ENCODE measurements at places on chromosomes 7 and 10.

DNA sequence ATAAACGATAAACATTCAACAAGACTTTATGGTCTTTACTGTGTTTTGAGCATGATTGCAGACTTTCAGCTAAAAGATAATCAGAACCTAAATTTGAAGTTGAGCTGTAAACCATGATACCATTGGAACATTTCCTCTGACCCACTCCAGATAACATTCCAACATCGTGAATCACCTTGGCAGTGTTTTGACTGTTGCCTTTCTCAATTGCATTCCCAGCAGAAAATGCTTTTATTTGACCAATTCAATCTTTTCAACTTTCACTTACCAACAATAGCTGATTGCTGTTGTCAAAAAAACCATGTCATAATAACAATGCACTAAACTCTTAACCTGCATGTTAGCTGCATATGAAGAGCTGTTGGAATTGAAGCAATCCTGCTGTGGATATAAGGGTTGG, 165.5 kb downstream of the MDFIC start:
- no peaks in the 10 kb centered on the region for H3K27me3 ChIP-seq
- H3K4me1 ChIP-seq: peaks cover 2% of the 10 kb centered on the region
- no peak for DNase-seq
- H3K27ac ChIP-seq: no peak overlapping the region
- no peaks in the 10 kb centered on the region for H3K36me3 ChIP-seq

DNA sequence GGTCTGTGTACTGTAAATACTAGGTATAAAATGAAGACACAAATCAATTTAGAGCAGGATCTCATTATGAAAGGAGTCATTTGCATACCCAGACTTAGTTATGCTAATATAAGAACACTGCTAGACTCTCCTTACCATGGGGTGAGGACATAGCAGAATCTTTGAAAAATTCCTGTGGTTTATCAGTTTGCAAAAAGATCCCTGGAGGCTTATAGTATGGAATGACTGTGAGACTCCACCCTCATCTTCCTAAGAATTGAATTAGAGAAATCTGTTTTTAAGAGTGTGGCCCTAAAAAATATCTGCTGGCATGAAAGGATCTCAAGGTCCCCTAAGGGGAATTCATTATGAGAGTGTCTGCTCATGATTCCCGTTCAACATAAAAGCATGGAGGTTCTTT, 63.2 kb downstream of the WNT2 start:
- no peak overlapping the region for H3K27ac ChIP-seq
- no peak for DNase-seq
- H3K27me3 ChIP-seq: peaks cover 5% of the 10 kb centered on the region
- no peaks in the 10 kb centered on the region for H3K36me3 ChIP-seq
- H3K4me3 ChIP-seq: no peak overlapping the region

DNA sequence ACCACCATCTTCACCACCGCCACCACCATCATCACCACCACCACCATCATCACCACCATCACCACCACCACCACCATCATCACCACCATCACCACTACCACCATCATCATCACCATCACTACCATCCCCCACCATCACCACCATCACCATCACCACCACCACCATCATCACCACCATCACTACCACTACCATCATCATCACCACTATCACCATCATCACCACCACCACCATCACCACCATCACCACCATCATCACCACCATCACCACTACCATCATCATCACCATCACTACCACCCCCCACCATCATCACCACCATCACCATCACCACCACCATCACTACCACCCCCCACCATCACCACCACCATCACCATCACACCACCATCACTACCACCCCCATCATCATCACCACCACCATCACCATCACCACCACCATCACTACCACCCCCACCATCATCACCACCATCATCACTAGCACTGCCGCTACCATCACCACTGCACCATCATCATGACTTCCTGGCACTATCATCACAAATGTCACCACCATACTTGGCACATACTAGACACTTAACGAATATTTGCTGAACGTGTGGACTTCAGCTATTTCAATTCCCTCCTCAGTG, 25.3 kb upstream of the FZD8 start:
- no peak overlapping the region for H3K27ac ChIP-seq
- no peak overlapping the region for H3K4me3 ChIP-seq
- peaks cover 2% of the 10 kb centered on the region for H3K36me3 ChIP-seq
- no peaks in the 10 kb centered on the region for H3K4me1 ChIP-seq

- DNase-seq: no peak
- H3K27ac ChIP-seq: no peak overlapping the region
- no peaks in the 10 kb centered on the region for H3K4me1 ChIP-seq
- no peak overlapping the region for H3K4me3 ChIP-seq
Measured at GRCh38 chr10:74623786-74624185, 202.6 kb upstream of the KAT6B start.

DNA sequence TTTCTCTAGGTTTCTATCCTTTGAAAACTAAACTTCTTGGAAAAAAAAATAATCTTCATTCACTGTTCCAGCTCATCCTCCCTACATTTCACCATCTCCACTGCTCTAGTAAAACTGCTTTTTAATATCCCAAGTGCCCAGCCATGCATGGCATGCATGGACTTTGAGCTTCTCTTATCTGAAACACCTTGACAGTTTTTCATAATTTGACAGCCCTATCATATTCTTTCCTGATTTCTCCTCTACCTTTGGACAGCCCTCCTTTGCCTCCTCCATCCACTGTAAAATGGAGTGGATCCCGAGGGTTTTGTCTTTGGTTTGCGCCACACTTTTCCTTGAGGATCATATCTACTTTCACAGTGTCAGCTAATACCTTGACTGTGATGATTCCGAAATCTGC, 212.8 kb downstream of the ANK3 start:
- no peaks in the 10 kb centered on the region for H3K4me1 ChIP-seq
- no peak overlapping the region for H3K4me3 ChIP-seq
- no peak overlapping the region for H3K27ac ChIP-seq

DNA sequence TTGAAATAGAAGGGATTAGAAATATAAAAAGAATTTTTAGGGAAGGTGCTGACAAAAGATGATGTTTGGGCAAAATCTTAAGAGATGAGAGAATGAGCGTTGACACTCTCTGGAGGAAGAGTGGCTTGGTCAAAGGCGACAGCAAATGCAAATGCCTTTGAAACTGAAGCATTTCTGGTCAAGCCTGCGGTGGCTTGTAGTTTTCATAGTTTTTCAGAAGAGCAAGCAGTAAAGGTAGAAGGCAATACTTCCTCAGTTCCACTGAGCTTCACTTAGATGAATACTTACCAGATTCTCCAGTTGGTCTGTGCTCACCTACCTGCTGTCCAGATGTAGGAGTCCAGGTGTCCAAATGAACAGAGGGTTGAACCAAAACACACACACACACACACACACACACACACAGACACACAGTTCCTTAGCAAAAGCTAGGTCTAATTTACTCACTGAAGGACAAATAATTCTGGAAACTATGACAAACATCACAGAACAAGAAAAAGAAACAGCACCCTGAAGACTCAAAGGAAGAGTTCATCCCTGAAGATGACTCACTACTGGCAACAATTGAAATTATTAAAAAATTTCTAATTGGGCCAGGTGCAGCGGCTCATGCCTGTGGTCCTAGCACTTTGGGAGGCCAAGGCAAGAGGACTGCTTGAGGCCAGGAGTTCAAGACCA, 12.1 kb upstream of the STK17A start:
- DNase-seq: no peak
- peaks cover 33% of the 10 kb centered on the region for H3K4me1 ChIP-seq

DNA sequence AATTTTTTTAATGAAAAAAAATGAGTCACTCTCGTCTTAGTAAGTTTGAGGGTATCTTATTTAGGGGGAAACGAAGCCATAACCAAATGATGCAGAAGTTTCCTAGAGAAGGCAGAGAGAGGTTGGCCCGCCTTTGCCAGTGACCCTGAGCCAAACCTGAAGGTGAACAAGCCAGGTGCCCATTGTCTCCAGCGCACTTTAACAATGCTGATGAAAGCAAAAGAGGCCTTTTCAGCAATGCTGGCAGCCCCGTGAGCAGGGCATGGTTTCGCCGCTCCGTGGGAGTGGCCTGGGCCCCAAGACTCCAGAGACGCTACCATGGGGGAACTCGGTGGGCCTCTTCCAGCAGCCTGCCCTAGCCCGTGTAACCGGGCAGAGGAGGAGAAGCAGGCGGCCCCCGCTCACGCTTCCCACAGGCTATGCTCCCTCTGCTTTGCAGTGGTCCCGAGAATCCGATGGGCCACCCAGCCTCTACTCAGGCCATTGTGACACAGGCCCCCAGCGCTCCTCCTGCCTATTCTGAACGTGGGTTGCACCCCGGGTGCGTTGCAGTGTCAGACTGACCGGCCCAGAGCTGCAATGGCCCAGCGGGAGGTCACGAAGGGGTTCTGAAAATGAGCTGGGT, 14.0 kb upstream of the UNCX start:
- H3K27me3 ChIP-seq: peaks cover 46% of the 10 kb centered on the region
- H3K36me3 ChIP-seq: no peaks in the 10 kb centered on the region
- no peak overlapping the region for H3K4me3 ChIP-seq
- DNase-seq: no peak
- H3K4me1 ChIP-seq: no peaks in the 10 kb centered on the region
- H3K27ac ChIP-seq: no peak overlapping the region

DNA sequence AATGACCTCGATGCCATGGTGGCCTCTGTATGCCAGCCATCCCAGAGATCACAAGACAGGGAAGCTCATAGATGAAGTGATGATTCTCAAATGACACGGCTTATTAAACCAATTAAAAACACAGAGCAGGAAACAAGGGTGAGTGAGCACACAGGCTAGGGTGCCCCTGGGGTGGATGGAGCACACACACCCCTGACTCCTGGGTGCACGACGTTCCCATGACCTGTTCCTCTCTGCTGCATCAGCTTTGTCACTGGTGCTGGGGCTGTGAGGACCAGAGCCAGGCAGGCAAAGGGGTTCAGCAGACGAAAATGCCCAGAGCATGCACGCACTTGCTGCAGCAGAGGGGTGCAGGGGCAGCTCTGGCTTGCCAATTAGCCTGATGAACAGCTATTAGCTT, 86.5 kb upstream of the LRRC4 start:
- H3K27me3 ChIP-seq: no peaks in the 10 kb centered on the region
- DNase-seq: no peak
- peaks cover 2% of the 10 kb centered on the region for H3K4me1 ChIP-seq
- H3K36me3 ChIP-seq: no peaks in the 10 kb centered on the region
- no peak overlapping the region for H3K27ac ChIP-seq
- H3K4me3 ChIP-seq: no peak overlapping the region

DNA sequence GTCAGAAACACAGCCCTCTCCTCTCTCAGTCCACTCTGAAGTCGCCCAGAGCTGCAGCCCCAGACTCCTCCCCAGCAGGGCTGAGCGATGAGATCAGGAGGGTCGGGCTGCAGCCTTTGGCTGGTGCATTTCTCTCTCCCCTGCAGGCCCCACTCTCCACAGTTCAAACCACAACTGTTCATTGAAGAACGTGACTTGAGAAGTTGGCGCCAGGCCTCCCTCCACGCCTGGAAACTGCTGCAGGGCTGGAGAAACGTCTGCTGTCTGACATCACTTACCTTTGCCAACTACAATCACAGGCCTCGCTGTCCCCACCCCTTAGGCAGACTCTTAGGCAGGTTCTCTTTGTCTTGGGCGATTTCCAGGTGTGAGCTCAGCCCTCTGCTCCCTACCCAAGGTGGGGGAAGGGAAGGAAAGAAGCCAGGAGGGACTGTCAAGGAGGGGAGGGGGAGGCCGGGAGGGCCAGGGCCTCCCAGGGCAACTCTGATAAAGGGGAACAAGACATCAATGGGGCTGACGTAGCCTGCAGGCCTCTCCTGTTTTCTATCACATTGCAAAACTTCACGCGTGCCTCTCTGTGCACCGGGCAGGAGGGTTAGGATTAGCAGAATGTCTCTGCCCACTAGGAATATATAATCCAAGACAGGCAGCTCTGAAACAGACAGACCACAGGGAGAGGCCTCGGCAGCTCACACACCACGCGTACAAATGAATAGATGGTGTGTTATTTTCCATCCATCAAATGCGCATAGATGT, 32.7 kb downstream of the CALML5 start:
- H3K36me3 ChIP-seq: no peaks in the 10 kb centered on the region
- H3K27ac ChIP-seq: no peak overlapping the region
- no peaks in the 10 kb centered on the region for H3K27me3 ChIP-seq
- DNase-seq: no peak
- H3K4me1 ChIP-seq: no peaks in the 10 kb centered on the region
- H3K4me3 ChIP-seq: no peak overlapping the region

- H3K4me3 ChIP-seq: no peak overlapping the region
- H3K27ac ChIP-seq: no peak overlapping the region
- peaks cover 12% of the 10 kb centered on the region for H3K4me1 ChIP-seq
- no peaks in the 10 kb centered on the region for H3K27me3 ChIP-seq
- H3K36me3 ChIP-seq: peaks cover 8% of the 10 kb centered on the region
Measured at GRCh38 chr7:129702761-129703338, 91.3 kb downstream of the NRF1 start.

- H3K27ac ChIP-seq: no peak overlapping the region
- peaks cover 19% of the 10 kb centered on the region for H3K36me3 ChIP-seq
- H3K4me3 ChIP-seq: no peak overlapping the region
- DNase-seq: no peak
- no peaks in the 10 kb centered on the region for H3K27me3 ChIP-seq
Measured at GRCh38 chr7:139431459-139431858, 52.0 kb downstream of the KLRG2 start.

DNA sequence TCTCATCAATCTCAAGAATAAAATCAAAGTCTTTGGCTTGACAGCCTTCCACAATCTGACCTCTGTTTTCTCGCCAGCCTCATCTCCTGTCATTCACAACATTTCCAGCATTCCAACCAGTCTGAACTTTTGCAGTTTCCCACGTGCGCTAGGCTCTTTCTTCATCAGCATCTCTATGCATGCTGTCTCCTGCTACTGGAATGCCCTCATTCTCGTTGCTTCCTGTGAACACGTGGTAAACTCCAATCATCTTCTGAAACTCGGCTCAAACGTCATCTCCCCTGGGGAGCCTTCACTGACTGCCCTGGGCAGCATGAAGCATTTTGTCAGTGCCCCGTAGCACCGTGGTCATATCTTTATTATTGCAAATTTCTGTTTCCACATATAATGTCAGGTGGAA, 12.2 kb upstream of the RSBN1L start:
- DNase-seq: no peak
- H3K4me1 ChIP-seq: peaks cover 18% of the 10 kb centered on the region
- H3K4me3 ChIP-seq: no peak overlapping the region

GRCh38 chr10:71213761-71214440, 1.5 kb downstream of the UNC5B start:
- no peak for DNase-seq
- peaks cover 76% of the 10 kb centered on the region for H3K27me3 ChIP-seq
- no peak overlapping the region for H3K4me3 ChIP-seq

DNA sequence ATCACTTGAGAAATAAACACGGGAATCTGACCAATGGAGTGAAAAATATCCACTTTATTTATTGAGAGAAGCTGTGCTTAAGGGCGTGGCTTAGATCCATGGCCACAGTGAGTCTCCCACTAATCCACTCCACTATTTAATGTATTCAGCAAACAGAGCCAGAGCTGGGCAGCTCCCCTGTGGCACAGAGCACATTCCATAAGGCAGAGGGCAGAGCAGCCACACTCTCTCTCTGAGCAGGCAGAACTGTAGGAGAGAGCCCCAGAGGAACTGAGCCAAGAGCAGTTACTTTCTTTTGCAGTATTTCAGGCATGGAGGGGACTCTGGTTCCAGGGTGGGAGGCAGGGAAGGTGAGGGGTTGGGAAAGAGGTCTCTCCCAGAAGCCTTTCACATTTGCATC, 106.0 kb downstream of the GALNT17 start:
- H3K4me3 ChIP-seq: no peak overlapping the region
- no peaks in the 10 kb centered on the region for H3K27me3 ChIP-seq
- no peaks in the 10 kb centered on the region for H3K4me1 ChIP-seq
- DNase-seq: no peak

GRCh38 chr7:16409777-16410176, 11.6 kb downstream of the CRPPA start:
- no peak for DNase-seq
- no peak overlapping the region for H3K27ac ChIP-seq
- H3K4me3 ChIP-seq: no peak overlapping the region
- no peaks in the 10 kb centered on the region for H3K4me1 ChIP-seq

GRCh38 chr7:5456409-5456808, 32.8 kb upstream of the TNRC18 start:
- peaks cover 1% of the 10 kb centered on the region for H3K4me1 ChIP-seq
- H3K4me3 ChIP-seq: no peak overlapping the region
